ENCODE measurements at places on chromosomes 13 and 19. TPM values are rescaled to one million over a fixed set of nuclear protein-coding genes. Genes with fewer than 3 reads are reported as not detected.

The KLK4 gene
- total RNA-seq, result not detected

The SLC7A9 gene
- 0.26 TPM for total RNA-seq

The MBD3L2 gene
- not detected for total RNA-seq

The ATXN8OS gene
- total RNA-seq, result not detected

The ELSPBP1 gene
- not detected for total RNA-seq

The CACNA1A gene
- total RNA-seq, result 25.3 TPM

The TEX101 gene
- total RNA-seq, result not detected

The ZNF177 gene
- total RNA-seq, result 1.5 TPM

The FOXA3 gene
- total RNA-seq, result not detected

The FUT1 gene
- under 0.01 TPM for total RNA-seq

The HAUS8 gene
- 0.94 TPM for total RNA-seq

The ZNF729 gene
- not detected for total RNA-seq

The UHRF1 gene
- total RNA-seq, result 9.4 TPM

The KIR2DL4 gene
- total RNA-seq, result not detected

The RYR1 gene
- total RNA-seq, result under 0.01 TPM

The KCNC3 gene
- total RNA-seq, result not detected

The LIM2 gene
- total RNA-seq, result not detected

The TYROBP gene
- not detected for total RNA-seq

The ZNF587B gene
- 13.1 TPM for total RNA-seq

The GZMM gene
- total RNA-seq, result not detected

The IFI30 gene
- 35.3 TPM for total RNA-seq

The ZNF486 gene
- total RNA-seq, result 2.7 TPM

The CDC42EP5 gene
- 9.1 TPM for total RNA-seq

The PCDH9 gene
- total RNA-seq, result 1.0 TPM

The FXYD3 gene
- total RNA-seq, result 1.1 TPM

The ZNF491 gene
- 2.8 TPM for total RNA-seq

The RNF17 gene
- not detected for total RNA-seq

The TSSK6 gene
- total RNA-seq, result 1.9 TPM

The B3GNT8 gene
- total RNA-seq, result 5.2 TPM

The FBXO27 gene
- 1.9 TPM for total RNA-seq

The WDR87 gene
- total RNA-seq, result not detected

The ZSCAN1 gene
- total RNA-seq, result not detected

The LMTK3 gene
- under 0.01 TPM for total RNA-seq

The OR7D2 gene
- not detected for total RNA-seq

The ANGPTL4 gene
- total RNA-seq, result 3.0 TPM

The RUBCNL gene
- total RNA-seq, result 1.4 TPM

The FFAR2 gene
- not detected for total RNA-seq

The LIPE gene
- total RNA-seq, result 1.1 TPM

The NAA16 gene
- 6.5 TPM for total RNA-seq

The RNF113B gene
- not detected for total RNA-seq

The ZNF829 gene
- 2.1 TPM for total RNA-seq

The COL4A2 gene
- 53.9 TPM for total RNA-seq

The ERFL gene
- not detected for total RNA-seq

The GAPDHS gene
- not detected for total RNA-seq

The KLK15 gene
- total RNA-seq, result not detected

The SAMD1 gene
- total RNA-seq, result 13.9 TPM

The LRRC25 gene
- 0.34 TPM for total RNA-seq

The HSPBP1 gene
- total RNA-seq, result 20.3 TPM

The TINCR gene
- total RNA-seq, result under 0.01 TPM

The CGB2 gene
- total RNA-seq, result not detected

The POU2F2 gene
- not detected for total RNA-seq

The ZNF507 gene
- total RNA-seq, result 8.0 TPM

The ADGRE3 gene
- not detected for total RNA-seq

The PSG3 gene
- total RNA-seq, result not detected

The TMEM59L gene
- 5.0 TPM for total RNA-seq

The TEX26 gene
- total RNA-seq, result not detected

The LRRC63 gene
- under 0.01 TPM for total RNA-seq

The TEX30 gene
- 5.4 TPM for total RNA-seq
